ENCODE measurements at places on chromosomes 3 and 15.

DNA sequence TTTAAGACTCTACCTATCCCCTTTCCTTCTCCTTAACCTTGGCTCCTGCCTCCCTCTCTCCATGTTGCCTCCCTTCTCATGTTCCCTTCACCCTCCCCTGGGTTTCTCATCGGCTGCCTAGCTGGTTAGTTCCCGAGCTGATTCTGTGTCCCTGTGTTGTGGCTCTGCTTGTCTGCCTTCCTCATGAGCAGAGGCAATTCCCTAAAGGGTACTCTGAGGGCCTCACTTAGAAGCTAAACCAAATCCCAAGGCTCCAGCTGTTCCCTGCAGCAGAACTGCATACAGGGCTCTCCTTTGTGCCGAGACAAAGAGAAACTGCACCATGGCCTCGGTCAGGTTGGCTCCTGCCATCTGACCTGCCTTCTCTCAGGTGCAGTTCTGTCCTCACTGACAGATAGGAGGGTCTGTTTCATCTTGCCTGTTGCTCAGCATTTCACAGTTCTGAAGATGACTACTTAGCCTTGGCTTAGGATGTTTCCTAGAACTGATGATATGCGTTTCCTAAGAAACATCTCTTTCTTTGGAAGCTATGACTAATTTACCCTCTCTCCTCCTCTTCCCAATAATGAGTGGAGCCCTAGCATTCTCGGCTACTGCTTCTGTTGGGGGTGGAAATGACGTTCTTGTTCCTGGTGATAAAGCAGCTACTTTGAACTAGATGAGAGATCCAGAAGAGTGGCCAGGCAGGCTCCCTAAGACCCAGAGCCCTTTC, 27.1 kb downstream of the DUOX1 start:
- no peak for DNase-seq

DNA sequence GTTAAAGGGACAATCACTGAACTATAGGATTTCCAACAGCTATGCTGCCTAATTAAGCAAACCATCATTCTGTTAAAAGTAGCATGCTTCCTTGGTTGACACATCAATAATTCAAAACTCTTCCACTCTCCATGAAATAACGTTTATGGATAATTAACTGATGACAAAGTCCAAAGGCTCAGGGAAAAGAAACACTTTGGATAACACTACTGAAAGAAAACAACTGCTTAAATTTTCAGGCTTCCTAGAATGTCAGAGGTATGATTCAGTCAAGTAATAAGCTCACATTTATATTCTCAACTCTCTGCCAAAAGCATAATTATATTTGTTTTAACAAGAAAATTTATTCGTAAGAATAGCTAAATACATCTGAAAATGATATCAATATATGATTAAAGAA, 49.6 kb downstream of the WDR72 start:
- DNase-seq: no peak

DNA sequence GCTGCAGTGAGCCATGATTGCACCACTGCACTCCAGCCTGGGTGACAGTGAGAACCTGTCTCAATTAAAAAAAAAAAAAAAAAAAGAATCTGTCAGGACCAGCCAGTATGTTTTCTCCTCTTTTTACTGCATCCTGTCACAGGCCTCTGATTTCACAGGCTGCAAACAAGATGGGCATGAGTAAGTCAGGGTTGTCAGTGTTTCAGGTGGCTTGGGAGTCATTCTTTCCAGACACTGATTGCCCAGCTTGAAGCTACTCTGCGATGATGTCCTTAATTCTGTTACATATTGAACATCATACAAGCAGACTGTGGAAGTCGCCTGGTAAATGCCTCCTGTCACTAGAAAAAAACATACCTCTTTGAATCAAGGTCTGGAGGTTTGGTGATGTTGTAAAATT, 18.8 kb downstream of the DIS3L start:
- DNase-seq: no peak

GRCh38 chr15:94602754-94603470, 371.6 kb downstream of the MCTP2 start:
- no peak for DNase-seq

- no peak for DNase-seq
Observed at GRCh38 chr3:188185717-188186251, 31.8 kb downstream of the LPP start.

DNA sequence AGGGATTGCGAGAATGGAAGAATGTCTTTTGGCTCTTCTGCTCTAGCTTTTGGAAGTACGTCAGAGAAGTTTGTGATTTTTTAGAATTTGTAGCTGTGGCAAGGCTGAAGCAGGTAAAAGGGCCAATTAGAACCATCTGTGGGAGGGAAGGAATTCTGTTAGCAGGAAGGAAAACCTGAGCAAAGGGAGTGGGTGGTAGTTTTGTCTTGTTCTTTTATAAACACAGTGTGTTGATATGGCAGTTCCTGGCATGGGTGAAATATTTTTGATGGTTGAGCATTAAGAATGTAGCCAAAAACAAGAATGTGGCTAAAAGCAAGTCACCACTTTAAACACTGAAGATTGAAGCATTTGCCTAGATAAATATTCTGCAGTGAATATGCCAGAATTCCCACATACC, 23.8 kb downstream of the DAG1 start:
- no peak for DNase-seq

DNA sequence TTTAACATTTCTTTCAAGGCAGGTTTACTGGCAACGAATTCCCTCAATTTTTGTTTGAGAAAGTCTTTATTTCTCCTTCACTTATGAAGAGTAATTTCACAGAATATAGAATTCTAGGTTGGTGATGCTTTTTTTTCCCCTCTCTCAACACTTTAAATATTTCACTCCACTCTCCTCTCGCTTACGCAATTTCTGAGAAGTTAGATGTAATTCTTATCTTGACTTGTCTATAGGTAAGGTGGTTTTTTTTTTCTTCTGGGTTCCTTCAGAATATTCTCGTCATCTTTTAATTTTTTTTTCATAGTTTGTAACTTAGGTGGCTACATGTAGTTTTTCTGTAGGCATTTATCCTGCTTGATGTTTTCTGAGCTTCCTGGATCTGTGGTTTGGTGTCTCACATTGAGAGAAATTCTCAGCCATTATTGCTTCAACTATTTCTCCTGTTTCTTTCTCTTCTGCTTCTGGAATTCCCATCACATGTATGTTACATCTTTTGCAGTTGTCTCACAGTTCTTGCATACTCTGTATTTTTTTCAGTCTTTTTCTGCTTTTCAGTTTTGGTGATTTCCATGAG, 189.4 kb upstream of the GOLGA6L4 start:
- no peak for DNase-seq

- DNase-seq: no peak
Observed at GRCh38 chr15:80179935-80180334, 27.1 kb downstream of the FAH start.

GRCh38 chr15:85955501-85956391, 123.9 kb upstream of the AGBL1 start:
- DNase-seq: no peak

DNA sequence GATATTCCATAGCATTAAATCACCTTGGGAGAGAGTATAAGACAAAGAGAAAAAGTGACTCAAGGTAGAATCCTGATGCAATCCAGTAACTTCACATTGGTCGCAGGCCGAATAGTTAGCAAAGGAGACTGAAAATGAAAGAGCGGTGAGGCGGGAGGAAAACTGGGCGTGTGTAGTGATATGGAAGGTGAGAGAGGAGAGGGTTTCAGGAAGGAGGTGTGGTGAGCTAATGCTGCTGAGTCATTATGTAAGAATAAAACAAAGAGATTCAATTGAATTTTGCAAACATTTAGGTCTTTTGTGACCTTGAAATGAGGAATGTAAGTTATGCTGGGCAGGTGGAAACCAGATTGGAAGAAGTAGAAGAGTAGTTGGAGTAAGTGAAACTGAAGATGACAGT, 235.3 kb downstream of the C3orf38 start:
- no peak for DNase-seq

DNA sequence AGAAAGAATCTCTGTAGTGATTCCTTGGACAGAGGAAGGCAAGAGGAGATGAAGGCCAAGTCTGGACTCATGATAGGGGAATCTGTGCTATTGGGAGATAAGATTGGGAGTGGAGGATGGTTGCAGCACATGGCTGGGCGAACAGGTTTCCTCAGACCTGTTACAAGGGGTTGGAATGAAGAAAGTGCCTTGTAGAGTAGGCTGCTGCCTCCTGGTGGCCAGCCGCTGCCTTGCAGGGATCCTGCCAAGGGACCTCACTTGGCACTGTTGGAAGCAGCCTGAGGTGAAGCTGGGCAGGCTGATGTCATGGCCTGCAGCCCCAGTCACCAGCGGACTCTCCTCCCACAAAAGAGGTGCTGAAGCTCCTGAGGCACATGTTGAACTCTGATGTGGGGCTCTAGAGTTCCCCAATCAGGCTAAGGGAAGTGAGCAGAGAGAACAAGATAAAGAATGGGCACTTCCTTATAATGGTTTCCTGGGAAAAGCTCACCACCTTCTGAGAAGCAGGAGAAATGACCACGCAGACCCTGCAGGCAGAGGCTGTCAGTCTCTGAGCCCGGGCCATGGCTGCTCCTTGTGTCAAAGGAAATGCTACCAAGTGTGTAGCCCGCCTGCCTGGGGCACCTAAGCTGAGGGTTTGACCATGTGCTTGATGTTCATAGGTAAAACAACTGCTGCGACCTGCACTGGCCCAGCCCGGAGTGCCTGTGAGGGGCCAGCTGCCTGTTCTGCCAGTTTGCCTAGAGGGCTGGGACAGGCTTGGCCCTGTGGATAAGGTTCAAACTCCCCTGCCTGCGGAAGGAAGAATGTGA, 1.6 kb upstream of the TEX264 start:
- peak; percentile 58 for DNase-seq

- DNase-seq: peak; percentile 54
Observed at GRCh38 chr15:75727851-75728715, 15.4 kb upstream of the CSPG4 start.

- no peak for DNase-seq
Observed at GRCh38 chr3:181534781-181535221, 176.9 kb upstream of the SOX2 start.

DNA sequence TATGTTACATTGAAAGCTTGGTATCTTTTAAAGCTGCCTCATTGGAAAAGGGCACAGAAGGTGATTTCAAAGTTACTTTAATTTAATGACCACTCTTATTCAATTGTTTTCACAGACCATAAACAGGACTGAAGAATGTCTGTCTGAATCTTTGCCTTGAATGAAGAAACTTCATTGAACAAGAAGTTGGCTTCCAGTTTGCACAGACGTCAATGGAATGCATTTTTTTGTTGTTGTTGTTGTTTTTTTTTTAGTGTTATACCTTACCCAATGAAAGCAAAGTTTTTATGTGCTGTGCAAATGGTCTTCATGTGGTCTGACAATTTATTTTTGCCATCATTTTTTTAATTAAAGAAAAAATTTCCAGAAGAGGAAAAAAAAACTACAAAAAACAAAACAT, 602.7 kb upstream of the TGFBR2 start:
- DNase-seq: no peak

DNA sequence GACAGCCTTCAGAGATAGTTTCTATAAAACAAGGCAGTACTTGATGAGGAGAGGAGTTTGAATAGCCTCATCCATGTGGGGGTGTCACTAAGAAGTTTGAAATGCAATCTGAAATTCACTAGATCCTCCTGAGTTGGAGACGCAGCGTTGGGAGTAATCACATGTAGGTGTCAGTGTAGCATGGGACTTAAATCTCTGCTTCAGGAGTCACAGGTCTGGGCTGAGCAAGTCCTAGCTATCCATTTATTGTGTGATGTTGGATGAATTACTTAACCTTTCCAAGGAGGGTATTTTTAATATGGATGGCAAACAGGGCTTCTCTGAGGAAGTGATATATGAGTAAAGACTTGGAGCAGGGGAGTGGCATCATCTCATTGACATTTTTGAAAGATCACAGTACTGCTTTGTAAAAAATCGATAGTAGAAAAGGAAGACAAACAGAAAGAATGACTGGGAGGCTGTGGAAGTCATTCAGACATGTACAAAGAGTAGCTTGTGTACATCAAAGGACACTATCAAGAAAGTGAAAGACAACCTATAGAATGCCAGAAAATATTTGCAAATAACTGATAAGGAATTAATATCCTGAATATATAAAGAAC, 17.1 kb downstream of the CP start:
- DNase-seq: no peak

DNA sequence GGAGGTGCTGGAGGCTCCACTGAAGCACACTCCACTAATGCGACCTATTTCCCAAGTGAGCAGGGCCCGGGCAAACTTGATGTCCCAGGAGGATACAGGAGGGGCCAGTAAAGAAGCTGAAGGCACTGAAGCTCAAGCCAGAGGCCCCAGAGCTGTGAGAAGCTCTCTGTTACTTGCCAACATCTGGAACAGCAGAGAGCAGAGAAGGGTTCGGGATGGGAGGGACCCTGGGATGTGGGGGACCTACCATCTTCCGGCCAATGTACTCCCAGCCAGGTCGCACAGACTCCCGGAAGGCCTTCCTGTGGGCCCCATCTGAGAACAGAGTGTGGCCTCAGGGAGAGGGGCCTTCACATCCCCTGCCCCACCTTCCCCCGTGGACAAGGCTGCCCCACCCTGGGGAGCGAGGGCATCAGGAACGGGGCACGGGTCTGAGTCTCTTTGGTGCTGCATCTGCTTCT, 3.1 kb downstream of the HHATL start:
- DNase-seq: no peak
